Right forelimb (tissue), 1 donor: ENCODE measurements at places on chromosomes 11 and 22.

DNA sequence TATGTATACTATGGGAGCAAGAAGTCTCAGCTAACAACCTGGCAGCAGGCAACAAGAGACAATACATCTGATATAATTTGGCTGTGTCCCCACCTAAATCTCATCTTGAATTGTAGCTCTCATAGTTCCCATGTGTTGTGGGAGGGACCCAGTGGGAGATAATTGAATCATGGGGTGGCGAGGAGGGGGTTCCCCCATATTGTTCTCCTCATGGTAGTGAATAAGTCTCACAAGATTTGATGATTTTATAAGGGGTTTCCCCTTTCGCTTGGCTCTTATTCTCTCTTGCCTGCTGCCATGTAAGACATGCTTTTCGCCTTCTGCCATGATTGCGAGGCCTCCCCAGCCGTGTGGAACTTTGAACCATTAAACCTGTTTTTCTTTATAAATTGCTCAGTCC lies 6.2 kb downstream of the DNAJC24 start:
- DNase-seq = no peak

DNA sequence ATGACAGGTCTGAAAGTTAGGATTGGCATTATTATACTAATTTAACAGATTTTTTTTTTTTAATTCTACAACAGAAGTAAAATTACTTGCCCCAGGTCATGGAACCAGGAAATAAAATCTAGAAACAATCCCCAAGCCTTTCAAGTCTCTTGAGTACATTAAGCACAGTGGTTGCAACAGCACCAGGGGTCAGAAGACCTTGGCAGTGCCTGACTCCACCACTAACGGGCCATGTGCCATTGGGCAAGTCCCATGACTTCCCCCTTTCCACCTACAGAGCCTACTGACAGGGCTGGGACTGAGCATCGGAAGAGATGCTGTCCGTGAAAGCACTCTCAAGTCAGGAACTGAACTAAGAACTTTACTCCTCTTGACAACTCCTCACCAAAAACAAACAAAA lies 98.6 kb upstream of the AKIP1 start:
- no peak for DNase-seq

DNA sequence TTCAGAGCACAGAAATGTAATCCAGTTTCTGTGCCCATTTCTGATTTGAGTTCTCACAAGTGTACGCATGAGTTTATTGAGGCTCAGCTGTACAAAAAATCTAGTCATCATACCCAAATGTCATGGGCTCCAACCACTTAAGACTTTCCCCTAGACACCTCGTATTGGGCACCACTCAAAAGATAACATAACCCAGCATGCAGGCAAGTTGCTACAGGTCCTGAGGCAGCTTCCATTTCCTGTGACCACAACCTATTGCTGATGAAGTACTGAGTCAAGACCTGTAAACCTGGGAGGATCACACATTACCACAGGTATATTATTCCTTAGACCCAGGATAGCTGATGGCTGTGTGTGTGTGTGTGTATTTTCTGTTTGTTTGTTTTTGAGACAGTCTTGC lies 95.2 kb downstream of the MRTFA start:
- no peak for DNase-seq

GRCh38 chr22:48376428-48376827 lies 1451.2 kb downstream of the BRD1 start:
- DNase-seq = no peak

- no peak for DNase-seq
Measured at GRCh38 chr11:80521592-80521991, 1080.8 kb upstream of the TENM4 start.

GRCh38 chr11:104602643-104603042 lies 295.6 kb downstream of the CASP12 start:
- DNase-seq = no peak

- DNase-seq = no peak
Measured at GRCh38 chr11:81852896-81853295, 880.8 kb downstream of the FAM181B start.

- DNase-seq = no peak
Measured at GRCh38 chr11:80718611-80719291, 1277.9 kb upstream of the TENM4 start.

DNA sequence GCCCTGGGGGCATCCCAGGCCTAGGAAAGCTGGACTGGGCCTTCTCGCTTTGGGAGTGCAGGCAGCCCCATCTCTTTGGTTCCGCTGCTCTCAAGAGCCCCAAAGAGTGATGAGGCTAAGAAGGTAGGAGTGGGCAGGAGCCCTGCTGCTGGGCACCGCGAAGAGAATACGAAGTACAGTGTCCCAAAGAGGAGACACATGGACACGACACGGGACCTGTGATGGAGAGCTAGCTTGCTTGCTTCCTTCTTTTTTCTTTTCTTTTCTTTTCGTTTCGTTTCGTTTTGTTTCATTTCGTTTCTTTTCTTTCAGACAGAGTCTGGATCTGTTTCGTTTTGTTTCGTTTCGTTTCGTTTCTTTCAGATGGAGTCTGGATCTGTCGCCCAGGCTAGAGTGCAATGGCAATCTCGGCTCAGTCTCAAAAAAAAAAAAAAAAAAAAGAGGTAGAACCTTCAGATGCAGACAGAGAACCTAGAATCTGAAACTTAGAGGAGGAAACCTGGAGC lies 10.6 kb downstream of the MGAT3 start:
- DNase-seq = no peak

DNA sequence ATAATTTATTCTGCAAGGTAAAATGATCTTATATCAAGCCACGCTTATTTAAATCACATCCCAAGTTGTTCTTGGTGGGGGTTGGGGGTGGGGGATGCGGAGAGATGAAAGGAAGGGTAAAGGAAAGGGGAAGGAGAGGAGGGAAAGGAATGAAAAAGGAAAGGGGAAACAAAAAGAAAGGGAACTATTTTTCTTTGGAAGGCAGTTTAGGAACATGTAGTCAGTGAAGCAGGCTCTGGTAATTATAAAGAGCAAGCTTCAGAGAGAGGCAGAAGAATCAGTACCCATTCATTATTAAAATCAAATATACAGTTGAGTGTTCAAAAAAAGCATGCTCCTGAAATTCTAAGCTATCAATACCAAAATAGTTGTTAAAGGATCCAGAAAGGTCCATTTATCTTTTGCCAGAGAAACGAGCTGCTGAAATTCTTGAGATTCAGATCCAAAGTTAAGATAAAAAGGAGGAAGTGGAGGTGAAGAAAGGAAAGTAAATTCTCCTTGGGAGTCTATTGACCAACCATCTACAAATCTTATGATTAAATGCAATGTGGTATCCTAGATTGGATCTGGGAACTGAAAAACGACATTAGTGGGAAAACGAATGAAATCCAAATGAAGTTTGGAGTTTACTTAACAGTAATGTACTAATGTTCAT lies 107.4 kb downstream of the SGSM3 start:
- no peak for DNase-seq

DNA sequence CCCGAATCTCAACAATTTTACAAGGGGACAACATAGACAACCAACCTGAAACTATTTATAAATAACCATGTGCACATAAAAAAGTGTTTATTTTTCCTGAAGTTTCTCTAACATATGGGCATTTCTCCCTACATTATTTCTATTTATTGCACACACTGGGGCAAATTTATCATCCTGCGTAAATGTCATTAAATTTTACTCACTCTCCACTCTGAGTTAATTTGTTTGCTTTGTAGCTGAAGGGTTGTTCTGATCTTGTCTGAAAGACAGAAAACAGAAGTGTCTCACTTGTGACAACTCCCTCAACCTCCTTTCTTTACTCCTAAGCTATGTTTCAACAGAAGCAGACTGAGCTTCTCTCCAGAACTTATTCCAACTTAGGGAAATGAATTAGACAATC lies 194.2 kb downstream of the HIPK3 start:
- no peak for DNase-seq

- peak; percentile 66 for DNase-seq
Measured at GRCh38 chr22:30694171-30694639, 469 bp upstream of the OSBP2 start.

GRCh38 chr11:129770993-129771392 lies 44.7 kb upstream of the TMEM45B start:
- DNase-seq = no peak

DNA sequence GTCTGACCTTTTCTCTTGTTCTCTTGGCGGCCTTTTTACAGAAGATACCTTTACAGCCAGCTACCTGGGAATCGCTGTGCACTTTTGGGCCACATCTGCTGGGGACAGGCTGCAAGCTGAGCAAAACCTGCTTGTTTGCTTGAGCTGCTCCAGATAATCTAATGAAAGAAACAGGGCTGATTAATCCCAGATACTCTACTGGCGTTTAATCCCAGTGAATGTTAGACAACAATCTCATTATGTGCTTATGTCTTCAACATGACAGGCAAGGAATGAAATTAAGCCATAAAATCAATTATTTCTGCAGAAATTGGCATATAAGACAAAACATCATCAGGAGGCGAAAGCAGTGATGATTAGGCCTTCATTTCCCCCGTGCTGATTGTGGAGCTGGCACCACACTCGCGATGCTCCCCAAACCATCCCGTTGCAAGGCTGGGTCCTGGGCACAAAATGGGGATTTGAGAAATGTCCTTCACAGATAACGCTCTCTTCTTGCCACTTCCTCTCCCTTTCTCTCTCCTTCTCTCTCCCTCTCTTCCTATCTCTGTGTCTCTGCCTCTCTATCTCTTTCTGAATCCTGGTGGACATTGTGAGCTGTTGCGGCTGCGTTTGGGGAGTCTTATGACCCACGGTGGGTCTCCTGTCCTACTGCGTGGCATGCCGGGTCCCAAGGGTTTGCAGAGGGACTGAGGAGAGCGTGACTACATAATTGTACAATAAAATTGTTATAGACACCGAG lies 1053.8 kb downstream of the TBC1D22A start:
- DNase-seq = no peak

DNA sequence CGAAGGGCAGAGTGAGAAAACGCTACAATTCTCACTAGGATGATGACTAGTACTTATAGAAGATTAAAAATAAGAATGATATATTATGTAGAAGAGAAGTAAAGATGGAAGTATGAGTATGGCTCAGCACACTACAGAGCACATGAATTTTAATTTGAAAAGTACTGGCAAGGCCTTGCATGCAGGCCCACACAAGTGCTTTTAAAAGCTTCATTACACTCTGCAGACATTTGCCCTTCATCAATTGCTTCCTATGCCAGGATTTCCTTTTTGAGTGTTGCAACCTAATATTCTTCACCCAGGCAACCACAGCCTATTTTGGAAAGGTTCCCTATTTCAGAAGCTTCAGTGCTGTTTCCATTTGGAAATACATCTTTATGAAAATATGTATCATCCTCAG lies 81.1 kb downstream of the LARGE2 start:
- DNase-seq = no peak

GRCh38 chr11:126155402-126156187 lies 55.9 kb downstream of the RPUSD4 start:
- no peak for DNase-seq

DNA sequence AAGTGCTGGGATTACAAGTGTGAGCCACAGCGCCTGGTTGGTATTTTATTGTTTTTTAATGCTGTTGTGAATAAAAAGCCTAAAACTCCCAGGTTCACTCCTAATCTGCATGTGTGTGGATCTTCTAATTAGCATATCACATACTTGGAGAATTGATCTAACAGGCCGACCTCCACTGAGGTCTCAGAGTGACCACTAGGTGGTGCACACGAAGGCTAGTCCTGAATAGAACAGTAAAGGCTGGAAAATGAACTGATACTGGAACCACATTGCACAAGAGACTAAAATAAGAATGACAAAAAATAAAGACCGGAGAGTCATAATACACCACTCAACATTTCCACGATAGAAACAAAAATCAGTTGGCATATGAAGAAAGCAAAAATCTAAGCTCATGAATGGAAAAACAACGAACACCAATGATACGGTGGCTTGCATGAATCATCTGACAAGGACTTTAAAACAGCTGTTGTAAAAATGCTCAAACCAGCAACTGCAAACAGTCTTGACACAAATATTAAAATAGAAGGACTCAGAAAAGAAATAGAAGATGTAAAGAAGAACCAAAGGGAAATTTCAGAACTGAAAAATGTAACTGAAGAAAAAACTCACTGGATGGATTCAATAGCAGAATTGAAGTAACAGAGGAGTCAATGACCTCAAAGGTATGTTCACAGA lies 19.2 kb downstream of the PIM3 start:
- DNase-seq = no peak

DNA sequence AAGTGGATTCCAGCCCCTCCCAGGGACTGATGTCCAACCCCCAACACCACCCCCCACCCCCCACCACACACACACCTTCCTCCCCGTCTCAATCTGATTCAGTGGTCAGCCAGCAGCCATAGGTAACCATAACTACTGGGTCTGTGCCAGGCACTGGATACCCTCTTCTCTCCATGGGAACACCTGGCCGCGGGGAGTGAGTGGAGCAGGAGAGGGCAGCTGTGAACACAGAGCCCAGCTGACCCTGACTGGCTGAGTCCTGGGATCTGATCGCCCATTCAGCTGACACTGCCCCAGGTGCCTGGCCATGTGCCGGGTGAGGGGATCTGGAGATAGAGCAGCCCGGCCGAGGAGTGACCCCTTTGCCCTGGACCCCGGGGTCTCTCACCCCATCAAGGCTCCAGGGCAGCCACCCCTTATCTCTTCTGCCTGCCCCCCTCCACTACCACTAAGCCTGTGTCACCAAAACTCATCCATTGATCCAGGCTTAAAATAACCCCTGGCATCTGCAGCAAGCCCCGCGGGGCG lies 2.6 kb upstream of the SHISA8 start:
- no peak for DNase-seq

DNA sequence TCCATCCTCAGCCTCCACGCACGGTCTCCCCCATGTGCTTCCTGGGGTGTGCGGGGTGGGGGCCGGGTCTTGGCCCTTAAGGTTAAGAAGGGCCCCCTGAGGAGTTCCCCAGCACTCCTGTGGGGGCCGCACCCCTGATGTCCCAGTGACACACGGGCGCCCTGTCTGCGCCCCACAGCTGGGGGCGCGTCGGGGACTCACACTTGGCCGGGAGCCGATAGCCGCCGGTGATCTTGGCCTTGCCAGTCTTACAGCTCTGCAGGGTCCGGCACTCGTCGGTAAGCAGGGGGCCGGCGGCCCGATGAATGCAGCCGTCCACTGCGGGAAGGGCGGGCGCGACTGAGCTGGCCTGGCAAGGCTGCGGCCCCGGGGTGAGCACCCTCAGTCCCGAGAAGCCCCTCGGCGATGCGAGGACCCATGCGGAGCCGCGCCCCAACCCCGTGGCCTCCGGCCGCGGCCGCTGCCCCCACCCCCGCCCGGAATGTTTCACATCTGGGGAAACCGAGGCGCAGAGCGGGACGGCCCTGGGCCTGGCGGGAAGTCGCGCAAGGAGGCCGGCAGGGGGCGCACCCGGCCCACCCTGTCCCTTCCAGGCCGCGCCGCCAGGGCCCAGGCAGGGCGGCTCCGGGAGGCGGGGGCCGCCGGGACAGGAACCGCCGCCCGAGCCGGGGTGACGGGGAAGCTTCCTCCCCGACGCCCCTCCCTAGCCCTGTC lies 13.9 kb downstream of the OTUB1 start:
- peak; percentile 89 for DNase-seq
